ENCODE measurements at places on chromosomes 13 and 19.
A peak's percentile ranks its signal among the peaks of the same experiment; 100 is the strongest.

GRCh38 chr19:6055013-6055795, 55.1 kb downstream of the RFX2 start:
- DNase-seq: no peak

DNA sequence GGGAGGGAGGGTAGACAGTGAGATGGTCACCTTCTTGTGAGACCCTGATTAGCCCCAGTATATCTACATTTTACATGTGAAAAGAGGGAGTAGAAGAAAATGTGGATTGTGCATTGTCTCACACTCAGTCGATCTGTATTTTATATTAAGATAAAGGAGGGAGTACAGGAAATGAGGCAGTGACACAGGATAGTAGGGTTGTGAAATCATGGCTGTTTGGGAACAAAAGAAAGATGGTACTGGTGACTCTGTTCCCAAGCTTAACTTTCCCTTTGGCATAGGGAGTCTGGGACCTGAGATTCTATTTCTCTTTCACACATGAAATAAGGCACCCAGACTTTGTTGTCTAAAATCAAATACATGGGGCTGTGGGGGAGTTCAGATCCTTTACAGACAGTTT, 194.7 kb downstream of the ABCC4 start:
- no peak for DNase-seq

DNA sequence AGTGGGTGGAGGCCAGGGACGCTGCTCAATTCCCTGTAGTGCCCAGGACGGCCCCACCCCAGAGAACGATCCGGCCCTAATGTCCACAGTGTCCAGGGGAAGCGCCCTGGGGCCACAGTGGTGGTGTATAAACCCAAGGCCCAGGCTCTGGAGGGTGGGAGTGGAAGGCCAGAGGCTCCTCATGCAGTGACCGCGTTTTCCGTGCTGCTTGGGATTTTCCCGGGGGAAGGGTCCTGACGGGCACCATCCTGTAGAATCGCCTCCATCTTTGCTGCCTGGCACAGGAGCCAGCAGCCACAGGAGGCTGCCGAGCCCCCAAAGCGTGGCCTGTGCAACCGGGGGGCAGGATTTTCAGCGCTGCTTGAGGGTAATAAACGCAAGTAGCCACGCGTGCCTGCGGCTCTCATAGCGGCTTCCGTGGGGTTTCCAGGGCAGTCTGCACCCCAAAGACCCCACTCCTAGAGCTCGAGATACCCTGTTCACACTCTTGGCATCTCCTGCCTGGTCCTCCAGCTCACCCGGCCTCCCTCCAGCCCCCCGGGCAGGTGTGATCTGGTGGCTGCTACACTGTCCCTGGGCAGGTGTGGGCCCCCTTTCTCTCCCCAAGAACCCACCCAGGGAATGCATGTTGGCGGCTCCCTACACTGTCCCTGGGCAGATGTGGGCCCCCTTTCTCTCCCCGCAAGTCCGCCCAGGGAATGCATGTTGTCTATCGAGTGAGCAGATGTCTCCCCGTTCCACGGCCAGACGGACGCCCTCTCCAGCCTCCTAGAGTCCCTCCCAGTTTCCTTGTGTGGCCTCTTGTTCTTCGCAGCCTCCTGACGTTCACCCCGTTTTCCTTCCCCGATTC, 2.2 kb downstream of the NCLN start:
- no peak for DNase-seq

- no peak for DNase-seq
These were observed at the start of gene PRX for GRCh38 chr19:40413291-40413845. Gene PRX (minus strand): TSS chr19:40413378. CDS start chr19:40407932, 5,446 bp downstream.

- DNase-seq: no peak
These were observed 90.1 kb downstream of the FOXO1 start for GRCh38 chr13:40576369-40576768.

DNA sequence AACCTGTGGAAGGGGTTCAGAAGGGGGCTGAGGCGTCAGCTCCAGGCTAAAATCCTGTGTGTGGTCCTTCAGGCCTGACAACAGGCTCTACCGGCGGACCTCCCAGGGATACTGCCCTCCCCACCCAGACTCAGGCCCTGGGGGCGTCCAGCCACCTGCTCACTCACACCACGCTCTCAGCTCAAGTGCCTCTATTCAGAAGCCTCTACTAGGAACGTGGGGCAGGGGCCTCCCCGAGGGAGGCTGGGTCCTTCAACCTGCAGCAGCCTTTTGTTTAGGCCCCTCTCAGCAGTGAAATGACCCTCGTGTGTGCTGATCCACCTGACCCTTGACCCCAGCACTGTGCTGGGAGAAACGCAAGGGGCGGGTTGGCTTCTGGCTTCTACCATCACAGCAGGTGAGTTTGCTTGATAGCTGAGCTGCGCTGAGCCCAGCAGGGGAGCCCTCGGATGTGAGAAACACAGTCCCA, 10.6 kb downstream of the PLPP2 start:
- DNase-seq: no peak

DNA sequence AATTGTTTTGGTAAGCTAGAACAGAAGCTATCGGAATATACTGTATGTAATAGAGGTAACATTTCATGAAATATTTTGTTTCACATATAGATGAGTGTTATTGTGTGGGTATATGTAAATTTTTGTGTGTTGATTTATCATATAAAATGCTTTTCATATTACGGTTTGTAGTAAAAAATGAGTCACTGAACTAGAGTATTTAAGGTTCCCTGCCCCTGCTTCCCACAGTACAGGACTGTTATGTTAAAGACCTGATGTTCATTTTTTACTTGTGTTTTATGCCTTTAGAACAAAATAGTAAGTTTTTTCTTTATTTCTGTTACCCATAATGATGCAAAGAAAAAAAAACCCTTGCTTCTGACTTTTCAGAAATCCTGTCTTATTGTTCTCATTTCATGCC, 243.4 kb downstream of the ENOX1 start:
- DNase-seq: no peak

GRCh38 chr13:20672772-20673171, 30.7 kb upstream of the IL17D start:
- no peak for DNase-seq

DNA sequence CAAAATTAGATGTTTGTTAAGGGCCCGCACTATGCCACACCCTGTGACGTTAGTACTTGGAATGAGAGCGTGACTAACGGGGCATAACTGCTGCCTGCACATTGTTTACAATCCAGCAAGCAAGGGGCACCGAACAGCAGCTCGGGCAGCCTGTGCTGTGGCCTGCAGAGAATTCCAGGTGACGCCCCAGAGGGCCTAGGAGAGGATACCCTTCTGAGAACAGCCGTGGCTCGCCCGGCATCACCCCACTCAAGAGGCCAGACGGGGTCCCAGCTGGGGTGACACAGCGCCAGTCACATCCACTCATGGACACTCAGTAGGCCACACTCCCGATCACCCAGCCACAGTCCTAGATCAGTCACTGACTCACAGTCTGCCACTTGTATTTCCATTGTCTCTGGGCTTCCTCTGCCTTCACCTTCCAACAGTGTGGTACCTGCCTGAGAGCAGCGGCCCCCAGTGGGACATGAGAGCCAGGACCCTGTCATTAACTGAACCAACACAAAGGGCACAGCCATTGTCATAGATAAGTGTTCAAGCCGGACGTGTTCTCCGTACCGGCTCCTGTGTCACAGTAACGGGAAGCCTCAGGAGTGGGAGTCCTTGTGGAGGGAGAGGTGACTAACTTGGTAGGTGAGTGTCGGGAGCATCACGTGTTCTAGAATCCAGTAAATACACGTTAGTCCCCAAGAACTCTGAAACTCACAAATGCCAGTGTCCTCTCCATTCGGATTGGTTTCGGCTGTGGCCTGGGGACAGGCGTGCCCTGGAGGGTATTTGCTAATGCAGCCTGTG, 7.5 kb downstream of the ZNF331 start:
- DNase-seq: no peak

GRCh38 chr13:20125783-20126165, 35.1 kb downstream of the GJA3 start:
- no peak for DNase-seq

GRCh38 chr13:35764326-35765015, 288.0 kb upstream of the MAB21L1 start:
- DNase-seq: no peak

DNA sequence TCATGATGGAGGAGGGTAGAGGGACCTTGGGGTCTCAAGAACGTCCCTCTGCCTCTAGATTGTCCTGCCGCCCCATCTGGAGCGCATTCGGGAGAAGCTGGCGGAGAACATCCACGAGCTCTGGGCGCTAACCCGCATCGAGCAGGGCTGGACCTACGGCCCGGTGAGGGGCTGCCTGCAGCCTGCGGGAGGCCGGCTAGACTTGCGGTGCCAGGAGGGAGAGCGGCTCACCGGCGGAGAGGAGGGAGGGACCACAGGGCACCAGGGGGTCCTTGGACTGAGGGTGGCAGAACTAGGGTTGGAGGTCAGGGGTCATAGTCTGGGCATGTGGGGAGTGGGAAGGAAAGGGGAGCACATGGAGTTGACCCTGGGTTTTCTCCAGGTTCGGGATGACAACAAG, 29.9 kb downstream of the RYR1 start:
- DNase-seq: no peak

DNA sequence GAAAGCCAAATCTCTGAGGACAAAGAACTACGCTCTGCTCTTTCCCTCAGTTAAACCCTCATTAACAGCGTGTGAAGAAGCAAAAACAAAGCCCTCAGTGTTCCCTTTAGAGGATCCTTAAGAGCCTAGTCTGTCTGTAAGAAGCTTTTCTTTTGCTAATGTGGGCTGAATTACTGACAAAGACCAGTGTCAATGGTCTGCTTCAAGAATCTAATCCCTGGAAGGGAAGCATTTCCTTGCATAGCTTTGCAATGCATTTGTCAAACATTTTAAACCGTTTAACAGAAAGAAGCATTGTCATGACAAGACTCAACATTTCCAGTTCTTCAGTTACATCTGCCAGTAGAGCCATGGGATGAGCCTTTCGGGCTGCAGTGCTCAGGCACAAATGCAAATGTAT, 64.9 kb downstream of the EDNRB start:
- DNase-seq: no peak

DNA sequence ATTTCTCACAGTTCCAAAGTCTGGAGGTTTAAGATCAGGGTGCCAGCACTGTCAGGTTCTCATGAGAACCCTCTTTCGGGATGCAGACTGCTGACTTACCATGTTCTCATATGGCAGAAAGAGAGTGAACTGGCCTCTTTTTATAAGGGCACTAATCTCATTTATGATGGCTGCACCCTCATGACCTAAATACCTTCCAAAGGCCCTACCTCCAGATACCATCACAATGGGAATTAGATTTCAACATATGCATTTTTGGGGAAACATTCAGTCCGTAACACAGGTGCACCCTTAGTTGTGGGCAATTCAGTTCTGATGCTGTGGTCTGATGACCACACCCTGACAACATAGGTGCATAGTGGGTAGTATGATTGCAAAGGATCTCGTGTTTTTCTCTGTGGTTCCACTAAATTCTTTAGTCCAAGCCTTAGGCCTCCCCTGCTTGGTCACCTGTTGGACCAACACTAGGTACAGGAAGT, 33.3 kb downstream of the GARRE1 start:
- DNase-seq: no peak

- DNase-seq: no peak
These were observed 731.0 kb downstream of the SLITRK1 start for GRCh38 chr13:83151308-83151660.

DNA sequence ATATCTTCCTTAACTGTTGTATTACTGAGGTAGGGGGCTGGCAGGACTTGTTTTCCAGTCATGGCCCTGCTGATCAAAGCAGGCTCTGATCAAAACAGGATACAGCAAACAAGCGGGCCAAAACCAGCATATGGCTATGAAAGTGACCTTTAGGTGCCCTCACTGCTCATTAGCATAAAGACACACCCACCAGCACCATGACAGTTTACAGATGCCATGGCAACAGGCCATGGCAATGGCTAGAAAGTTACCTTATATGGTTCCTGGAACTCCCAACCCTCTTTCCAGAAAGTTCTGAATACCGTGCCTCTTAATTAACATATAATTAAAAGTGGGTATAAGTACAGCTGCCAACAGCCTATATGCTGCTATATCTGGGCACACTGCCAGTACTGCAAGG, 551.4 kb upstream of the SGCG start:
- DNase-seq: no peak

DNA sequence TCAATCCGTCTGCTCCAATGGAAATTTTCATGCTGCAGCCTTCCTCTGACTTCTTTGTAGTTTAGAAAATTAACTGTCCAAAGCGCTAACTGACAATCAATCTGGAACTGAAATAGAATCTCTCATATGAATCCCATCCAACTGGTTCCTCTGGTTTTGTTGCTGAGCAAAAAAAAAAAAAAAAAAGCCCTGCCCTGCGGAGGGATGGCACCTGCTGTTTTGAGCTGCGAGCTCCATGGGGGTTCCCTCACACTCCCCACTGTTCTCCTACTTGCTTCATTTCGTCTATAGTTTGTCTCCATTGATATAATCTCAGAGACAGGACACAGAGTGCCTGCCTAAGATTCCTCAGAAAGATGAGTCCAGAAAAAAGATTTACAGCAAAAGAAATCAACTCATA, 33.4 kb downstream of the FAAP24 start:
- DNase-seq: no peak

DNA sequence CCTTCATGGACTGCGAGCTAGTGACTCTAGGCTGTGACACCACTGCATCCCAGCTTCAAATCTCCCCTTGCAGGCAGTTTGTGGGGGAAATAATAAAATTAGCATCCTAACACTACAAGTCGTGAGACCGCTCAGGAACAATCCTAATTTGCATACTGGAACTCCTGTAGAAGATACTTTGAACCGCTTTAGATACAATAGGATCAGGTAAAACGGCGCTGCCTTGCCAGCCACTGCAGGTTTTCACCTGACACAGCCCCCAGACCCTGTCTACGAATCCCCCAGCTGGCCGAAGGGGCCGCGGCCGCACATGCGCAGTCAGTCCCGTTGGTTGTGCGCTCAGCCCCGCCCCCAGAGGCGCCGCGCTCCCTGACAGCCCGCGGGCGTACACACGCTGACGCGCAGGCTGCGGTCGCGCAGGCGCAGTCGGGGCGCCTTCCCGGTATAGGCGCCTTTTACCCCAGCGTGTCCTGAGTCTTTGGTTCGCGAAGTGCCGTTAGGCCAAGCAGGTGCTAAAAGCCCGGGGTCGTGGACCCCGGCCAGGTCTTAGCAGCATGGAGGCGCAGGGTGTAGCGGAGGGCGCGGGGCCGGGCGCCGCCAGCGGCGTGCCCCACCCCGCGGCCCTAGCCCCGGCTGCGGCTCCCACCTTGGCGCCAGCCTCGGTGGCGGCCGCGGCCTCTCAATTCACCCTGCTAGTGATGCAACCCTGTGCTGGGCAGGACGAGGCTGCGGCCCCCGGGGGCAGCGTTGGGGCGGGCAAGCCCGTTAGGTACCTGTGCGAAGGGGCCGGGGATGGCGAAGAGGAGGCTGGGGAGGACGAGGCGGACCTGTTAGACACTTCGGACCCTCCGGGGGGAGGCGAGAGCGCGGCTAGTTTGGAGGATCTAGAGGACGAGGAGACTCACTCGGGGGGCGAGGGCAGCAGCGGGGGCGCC, at the start of gene RFXAP:
RFXAP (plus strand) TSS at position 419 of the 935 bp plus-strand sequence; CDS start at position 555, 136 bp downstream.
- DNase-seq: peak; percentile 85

DNA sequence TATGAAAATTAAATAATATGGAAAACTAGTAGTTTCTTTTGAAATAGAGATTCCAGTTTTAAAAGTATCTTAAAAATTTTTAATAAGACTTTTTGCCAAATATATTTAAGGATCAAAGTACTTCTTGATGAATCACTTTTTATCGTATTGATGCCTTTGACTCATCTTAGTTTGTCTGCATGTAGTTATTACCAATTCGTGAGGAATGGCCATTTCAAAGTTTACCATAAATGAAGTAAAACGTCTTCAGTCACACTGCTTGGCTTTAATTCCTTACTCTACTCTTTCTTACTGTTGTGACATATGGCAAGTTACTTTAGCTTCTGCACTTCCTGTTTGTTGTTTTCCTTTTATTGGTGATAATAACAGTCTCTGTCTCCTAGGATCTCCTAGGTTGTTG, 38.3 kb downstream of the NDFIP2 start:
- DNase-seq: no peak
